T-helper 22 cell (primary cell): ENCODE measurements at places on chromosomes 5 and 9.

DNA sequence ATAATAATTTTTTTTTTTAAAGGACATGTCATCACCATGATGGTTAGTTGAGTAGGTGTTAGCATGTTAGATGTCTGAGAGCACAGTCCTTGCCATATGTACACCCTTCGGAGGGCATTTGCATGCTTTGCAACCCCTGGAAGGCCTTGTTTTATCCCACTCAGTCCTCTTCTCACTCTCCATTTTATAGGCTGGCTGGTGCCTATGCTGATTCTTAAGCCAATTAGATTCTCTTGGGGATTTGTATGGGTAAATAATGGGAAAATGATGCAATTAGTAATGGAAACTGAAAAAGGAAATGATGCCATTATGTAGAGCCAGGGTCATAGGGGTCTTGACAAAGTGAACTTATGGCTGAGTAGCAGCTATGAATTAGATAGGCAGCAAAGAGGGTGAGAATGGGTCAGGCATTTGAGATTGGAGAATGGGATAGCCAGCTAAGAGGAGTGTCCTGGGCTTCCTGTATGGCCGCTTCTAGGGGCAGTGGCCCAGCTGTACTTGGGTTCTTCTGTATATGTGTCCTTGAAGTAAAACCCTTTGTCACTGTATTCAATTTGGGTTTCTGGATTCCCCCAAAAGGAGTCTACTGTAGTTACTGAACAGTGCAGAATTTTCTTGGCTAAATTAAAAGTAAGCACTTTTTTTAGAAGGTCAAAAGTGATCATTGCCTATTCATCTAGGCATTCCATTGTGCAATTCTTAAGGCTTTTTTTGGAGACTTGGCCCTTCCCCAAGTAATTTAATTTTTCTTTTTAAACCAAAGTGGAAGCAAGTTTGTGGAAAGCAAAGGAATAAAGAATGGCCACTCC is 31.6 kb downstream of the LRRTM2 start:
- DNase-seq, result no peak

GRCh38 chr5:170722316-170722715 is 61.2 kb upstream of the GABRP start:
- DNase-seq, result no peak

- no peak for DNase-seq
Observed at GRCh38 chr9:130934702-130935647, 4.1 kb downstream of the FIBCD1 start.

- no peak for DNase-seq
Observed at GRCh38 chr5:45411971-45412612, 284.1 kb downstream of the HCN1 start.

DNA sequence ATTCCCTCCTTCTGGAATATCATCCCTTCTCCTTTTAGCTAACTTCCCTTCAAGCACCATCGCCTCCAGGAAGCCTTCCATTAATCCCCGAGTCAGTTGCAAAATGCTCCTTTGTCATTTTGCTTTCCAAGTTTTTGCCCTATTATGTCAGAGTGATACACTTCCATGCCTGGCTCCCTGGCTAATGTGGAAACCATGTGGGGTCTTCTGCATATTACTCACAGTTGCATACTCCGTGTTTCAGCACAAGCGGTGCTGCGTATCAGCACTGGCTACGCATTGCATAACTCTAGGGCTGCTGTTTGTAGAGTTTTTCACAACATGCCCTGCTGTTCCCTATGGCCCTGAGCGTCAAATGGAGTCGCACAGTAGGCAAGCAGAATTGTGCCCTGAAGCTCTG is 1.9 kb downstream of the TEX53 start:
- DNase-seq, result no peak

DNA sequence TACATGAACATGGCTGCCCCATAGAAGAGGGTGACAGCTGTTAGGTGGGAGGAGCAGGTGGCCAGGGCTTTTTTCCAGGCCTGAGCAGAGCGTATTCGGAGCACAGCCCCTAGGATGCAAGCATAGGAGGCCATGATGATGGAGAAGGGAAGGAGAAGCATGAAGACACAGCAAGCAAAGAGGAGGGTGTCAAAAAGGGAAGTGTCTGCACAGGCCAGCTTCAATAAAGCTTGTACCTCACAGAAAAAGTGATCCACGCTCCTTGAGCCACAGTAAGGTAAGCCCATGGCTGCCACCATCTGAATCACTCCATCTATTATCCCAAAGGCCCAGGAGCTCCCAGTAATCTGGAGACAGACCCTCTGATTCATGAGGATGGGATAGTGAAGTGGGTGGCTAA is 6.4 kb downstream of the OR2V1 start:
- DNase-seq, result no peak

DNA sequence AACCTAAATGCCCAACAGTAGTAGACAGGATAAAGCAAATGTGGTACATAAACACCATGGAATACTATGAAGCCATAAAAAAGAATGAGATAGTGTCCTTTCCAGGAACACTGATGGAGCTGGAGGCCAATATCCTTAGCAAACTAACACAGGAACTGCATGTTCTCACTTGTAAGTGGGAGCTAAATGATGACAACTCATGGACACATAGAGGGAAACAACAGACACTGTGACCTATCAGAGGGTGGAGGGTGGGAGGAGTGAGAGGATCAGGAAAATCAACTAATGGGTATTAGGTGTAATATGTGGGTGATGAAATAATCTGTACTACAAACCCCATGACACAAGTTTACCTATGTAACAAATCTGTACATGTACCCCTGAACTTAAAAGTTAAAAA is 505.7 kb downstream of the RAB3C start:
- no peak for DNase-seq

- no peak for DNase-seq
Observed at GRCh38 chr9:18910916-18911315, 122.1 kb downstream of the SAXO1 start.

GRCh38 chr5:38854907-38855306 is 9.1 kb downstream of the OSMR start:
- no peak for DNase-seq

- DNase-seq, result no peak
Observed at GRCh38 chr9:101650142-101650541, 55.4 kb upstream of the PPP3R2 start.

GRCh38 chr9:127144670-127145445 is 22.4 kb upstream of the ANGPTL2 start:
- no peak for DNase-seq

GRCh38 chr9:89483592-89484474 is 14.1 kb downstream of the SEMA4D start:
- DNase-seq, result peak; percentile 68

- DNase-seq, result no peak
Observed at GRCh38 chr5:151063142-151063989, 17.5 kb downstream of the TNIP1 start.

DNA sequence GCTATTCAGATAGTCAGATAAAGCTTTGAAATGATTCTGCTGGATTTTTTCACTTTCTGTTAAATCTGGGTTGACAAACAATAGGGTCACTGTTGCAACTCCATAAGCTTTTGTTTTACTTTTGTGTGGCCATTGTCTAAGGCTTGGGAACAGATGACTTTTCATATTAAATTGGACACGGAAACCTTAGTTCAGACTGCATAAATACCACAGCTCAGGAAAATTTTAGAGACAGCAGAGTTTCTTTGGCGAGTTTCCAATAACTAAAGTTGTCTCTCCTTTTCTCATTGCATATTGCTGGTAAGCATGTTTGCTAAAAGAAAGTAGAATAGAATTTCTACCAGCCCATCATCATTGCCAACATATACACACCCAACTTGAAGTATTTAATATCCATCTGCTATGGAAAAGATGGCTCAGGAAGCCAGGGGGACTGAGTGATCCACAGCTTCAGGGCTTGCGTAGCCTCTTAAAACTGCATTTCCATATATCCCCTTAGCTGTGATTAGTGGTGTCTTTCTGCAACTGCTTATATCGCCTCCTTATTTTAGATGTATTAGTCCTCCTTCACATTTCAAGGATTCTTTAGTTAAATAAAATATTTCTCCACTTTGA is 168.2 kb downstream of the ARHGAP26 start:
- DNase-seq, result no peak
